ENCODE measurements at places on chromosomes 4 and X. TPM values are rescaled to one million over a fixed set of nuclear protein-coding genes. Genes with fewer than 3 reads are reported as not detected.

DNA sequence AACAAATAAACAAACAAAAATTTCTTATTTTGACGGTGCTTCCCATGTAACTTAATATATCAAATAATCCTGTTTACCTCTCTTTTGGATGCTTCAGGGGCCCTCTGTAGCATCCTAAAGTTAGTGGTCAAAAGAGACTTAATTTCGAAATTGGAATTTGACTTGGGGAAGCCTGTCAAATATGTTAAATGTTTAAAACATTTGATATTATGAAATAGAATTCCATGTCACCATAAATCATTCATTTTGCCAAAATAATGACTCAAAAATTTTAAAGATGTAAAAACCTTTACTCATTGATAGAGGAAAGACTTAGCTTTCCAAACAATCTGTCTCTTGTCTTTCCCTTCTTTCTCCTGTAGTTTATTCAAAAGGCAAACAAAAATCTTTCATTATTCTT is 20.6 kb upstream of the TEX13A start:
- no peak for DNase-seq

DNA sequence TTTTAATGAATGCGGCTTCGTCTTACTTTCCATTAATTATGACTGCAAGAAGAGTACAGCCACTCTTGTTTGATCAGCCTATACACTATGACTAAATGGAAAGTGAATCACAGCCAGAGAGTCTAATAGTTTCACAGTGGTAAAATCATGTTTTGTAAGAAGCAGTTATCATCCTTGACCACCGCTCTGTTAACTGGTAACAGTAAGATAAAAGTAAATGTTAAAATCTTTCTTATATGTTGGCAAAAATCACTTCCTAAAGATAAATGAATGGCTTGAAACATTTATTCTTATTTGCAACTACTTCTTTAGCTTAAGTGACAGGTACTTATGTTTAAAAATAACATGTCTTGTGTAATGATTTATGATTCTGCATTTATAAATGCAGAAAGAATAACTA is 13.2 kb downstream of the GALNT7 start:
- peak; percentile 37 for DNase-seq

Gene SPANXN2
- not detected for total RNA-seq

GRCh38 chrX:22950269-22951266 is 49.2 kb upstream of the DDX53 start:
- peak; percentile 84 for DNase-seq

Gene SLC9B1
- not detected for total RNA-seq

DNA sequence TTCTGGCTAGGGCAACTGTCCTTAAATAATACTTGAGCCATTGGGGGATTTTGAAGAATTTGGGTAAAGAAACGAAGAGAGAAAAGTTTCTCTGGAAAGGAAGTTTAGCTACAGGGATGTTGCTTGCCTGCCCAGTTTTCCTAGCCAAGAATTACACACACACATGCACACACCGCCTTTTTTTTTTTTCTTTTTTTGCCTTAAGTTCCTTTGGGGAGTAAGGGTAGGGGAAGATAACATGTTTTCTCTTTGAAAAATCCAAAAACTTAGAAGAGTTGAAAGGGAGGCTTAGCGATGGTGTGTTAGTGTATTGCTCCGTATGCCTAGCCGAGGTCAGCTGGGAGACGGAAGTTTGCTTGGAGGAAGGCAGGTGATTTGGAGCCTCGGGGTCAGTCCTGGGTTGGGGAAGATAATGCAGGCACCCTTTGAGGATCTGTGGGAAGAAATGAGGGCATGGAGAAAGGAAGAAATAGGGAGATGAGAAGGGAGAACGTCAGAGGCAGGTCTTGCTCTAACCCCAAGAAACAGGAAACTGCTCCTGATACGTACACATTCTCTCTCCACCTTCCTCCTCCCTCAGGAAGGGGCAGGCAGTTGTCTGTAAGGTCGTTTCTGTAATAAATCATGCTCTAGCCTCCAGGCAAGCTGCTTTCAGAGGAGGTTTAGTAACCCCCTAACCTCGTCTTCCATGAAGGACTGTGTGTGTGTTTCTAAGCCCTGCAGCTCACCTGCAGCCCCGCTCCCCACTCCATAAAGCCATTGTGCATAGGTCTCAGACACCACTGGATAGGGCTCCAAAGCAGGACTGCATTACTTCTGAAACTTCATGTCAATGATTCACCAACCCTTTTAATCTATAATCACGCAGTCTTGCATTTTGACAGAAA is 10.5 kb downstream of the KLF3 start:
- DNase-seq = no peak

- DNase-seq = peak; percentile 66
Observed at GRCh38 chrX:134512566-134512965, 52.6 kb downstream of the HPRT1 start.

DNA sequence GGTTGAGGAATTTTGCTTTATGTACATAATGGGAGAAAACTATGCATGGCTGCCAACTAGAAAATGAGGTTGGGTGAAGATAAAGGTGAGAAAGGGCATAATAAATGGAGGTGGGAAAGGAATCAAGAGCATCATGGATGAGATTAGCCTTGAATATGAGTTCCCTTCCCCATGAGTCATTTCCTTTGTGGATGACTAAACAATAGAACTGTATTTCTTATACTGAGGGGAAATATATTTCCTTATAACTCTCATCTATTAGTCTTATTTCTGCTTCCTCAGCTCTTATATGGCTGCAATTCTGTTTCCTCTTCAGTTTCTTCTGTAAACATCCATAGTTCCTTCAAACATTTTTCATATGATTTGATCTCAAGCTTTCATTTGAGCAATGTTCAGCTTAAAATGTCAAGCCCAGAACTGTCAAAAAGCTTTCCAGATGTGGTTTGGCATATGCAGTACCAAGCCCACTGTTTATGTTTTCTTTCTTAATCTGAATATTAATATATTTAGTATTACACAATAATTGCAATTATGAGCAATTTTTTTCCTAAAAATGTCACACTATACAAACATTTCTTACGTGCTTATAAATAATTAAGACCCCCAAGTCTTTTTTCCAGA is 100.7 kb upstream of the GRPR start:
- peak; percentile 46 for DNase-seq

GRCh38 chrX:18617407-18617750 is 54.5 kb downstream of the RS1 start:
- DNase-seq = peak; percentile 73

Gene REPS2
- total RNA-seq = 0.97 TPM

Gene CHRNA9
- 9.9 TPM for total RNA-seq

Gene GLRB
- 5.0 TPM for total RNA-seq

DNA sequence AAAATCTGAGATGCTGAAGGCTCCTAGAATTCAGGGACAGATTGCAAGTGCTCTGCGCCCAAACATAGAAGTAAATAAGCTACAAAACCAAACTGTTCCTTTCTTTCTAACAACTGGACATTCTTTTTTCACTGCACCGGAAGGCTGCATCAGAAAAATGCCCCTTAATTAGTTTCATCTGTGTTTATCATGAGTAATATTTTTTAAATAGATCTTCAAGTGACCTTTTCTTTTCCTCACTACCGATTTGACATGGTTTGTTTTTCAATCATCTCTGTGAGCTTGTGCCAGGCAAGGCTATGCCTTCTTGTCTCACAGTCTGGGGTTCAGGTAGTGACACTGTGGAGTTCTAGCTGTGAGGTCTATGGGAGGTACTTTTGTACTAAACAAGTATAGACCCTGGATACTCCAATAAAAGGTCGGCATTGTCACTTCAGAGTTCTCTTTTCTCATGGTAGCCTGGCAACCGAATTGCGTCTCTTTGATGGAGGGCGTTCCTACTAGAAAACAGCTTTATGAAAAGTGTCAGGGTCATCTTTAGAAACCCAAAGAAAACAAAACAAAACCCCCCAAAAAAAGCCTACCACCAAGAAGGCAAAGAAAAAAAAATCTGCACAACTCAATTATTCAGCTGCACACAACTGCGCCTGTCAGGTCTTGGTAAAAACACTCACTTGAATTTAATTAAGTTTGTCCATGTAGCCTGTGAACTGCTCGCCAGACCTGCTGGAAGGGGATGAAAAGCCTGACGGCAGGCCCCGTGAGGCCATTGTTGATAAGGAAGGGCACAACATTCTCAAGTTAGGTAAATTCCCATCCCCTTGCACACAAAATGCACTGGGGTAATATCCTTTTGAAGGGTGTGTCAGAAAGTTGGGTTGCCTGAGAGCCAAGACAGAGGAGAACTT is 22.8 kb upstream of the ADAMTS3 start:
- DNase-seq = no peak

- DNase-seq = peak; percentile 26
Observed at GRCh38 chrX:110180928-110181310, 137.0 kb downstream of the AMMECR1 start.

DNA sequence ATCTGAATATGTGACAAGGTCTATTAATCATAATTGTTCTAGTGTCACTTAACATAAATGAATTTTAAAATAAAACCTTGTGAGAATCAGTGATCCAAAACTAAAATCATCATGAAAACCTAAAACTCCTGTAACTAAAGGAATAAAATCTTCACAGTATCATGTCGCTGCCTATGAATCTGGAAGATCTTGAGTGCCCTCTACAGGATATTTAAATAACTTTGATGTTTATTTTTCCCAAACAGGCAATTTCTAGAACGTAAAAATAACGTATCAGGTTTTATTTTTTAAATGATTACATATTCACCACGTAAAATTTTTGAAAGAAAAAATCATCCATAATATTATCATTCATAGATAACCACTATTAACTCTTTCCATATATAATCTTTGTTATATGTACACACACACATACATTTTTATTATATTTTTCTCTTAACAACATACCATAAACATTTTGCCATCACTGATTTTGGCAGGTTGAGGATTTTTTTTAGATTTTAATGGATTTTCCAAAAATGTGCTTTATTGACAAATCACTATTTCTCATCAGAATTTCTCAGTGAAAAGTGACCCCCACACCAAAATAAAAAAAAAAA is 79.6 kb downstream of the COMMD8 start:
- no peak for DNase-seq

Gene CPZ
- 0.83 TPM for total RNA-seq

GRCh38 chr4:83866834-83867621 is 331.1 kb downstream of the GPAT3 start:
- DNase-seq = no peak

DNA sequence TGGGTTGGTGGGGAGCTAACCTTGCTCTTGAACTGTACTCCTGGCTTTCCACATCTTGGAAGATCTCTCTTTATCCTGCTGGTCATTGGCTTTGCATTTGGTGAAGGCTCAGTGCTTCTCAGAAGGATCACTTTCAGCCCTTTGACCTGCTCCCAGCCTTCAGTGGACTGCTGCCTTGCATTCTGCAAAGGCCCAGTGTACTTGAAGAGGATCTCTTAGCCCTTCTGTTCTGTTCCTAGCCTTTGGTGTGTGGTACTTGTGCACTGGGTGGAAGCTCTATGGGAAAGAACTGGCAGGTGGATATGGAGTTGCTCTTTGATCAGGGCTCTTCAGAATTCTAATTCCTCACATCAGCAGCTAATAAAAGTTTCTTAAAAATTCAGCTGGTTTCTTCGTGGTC is 46.5 kb downstream of the FGF2 start:
- no peak for DNase-seq

DNA sequence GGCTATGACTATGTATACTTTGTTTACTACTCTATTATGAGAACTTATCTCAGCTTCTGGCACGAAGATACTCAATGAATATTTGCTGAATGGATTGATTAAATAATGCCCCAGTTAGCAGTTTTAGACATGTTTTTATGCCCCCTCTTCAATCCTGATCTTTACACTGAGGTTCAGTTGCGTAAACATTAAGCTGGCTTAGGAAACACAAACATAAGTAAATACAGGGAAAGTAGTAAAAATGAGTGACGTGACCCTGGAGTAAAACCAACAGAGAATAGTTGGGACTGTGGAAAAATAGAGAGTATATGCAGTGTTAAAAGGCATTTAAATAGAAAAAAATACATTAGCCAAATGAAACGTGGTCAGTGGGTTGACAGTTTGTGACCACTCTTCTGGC is 387.0 kb upstream of the ACTRT1 start:
- no peak for DNase-seq

Gene CDX4
- total RNA-seq = not detected

Gene TAF7L
- total RNA-seq = 0.17 TPM

Gene RAB33A
- not detected for total RNA-seq

Gene ETFDH
- 11.3 TPM for total RNA-seq

GRCh38 chr4:150944660-150945059 is 70.4 kb downstream of the LRBA start:
- DNase-seq = no peak

DNA sequence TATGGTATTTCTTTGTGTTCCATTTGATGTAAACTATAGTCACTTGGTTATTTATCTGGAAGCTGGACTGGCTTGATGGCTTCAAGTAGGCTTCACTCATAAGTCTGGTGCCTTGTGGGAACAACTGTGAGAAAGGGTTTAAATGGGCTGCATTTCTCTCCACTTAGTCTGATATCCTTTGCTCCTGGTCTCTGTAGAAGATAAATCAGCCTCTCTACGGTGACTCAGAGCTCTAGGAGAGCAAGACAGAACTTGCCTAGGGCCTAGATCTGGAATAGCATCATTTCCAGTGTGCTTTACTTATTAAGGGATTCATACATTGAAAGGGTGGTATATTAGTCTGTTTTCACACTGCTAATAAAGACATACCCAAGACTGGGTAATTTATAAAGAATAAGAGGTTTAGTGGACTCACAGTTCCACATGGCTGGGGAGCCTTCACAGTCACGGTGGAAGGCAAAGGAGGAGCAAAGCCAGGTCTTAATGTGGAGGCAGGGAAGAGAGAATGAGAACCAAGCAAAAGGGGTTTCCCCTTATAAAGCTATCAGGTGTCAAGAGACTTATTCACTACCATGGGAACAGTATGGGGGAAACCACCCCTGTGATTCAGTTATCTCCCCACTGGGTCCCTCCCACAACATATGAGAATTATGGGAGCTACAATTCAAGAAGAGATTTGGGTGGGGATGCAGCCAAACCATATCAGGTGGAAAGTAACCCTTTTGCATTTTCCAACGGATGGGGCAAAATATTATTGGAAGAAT is 1746.4 kb upstream of the PCDH7 start:
- DNase-seq = no peak

Gene ARMCX1
- 14.7 TPM for total RNA-seq

DNA sequence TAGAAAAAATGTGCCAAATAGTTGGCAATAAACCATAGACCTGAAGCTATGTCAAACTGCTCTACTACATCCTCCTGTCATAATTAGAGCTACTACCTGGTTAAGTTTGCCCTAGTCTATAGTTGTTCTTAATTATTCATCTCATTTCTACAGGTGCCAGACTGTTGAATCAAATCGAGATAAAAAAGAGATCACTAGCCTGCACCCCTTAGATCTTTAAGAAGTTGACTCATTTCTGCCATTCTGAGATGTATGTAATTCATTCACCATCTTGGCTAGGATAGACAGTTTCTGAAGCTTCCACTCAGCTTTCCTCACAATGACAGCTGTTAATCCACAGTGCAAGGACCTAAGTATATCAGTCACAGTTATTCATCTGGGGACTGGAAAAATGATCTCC is 452.1 kb upstream of the BOD1L1 start:
- DNase-seq = no peak

- DNase-seq = no peak
Observed at GRCh38 chr4:181541396-181541795, 701.8 kb upstream of the TENM3 start.

Gene SSX2B
- 2.6 TPM for total RNA-seq

GRCh38 chr4:186792728-186793366 is 69.2 kb upstream of the FAT1 start:
- DNase-seq = no peak

All from Daoy (cell line).